ENCODE measurements at places on chromosomes 1 and 21.

DNA sequence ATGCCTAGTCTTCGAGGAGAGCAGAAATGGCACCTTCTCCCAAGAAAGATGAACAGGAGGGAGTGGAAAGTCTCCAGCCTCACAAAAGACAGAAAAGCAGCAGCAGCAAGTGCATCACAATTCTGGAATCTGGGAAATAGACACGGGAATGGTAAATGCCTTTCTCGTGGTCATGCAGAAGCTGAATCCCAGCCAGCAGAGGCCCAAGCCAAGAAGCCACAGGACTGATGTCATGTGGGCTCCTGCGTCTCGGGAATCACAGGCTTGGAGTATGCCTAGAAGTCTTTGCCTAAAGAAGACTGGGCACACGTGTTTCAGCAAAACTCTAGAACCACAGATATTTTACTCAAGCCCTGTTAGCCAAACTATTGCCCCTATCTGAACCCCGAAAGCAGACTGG, 260.3 kb upstream of the PLD5 start:
- DNase-seq, result no peak

GRCh38 chr1:152185544-152186391, 26.7 kb upstream of the RPTN start:
- DNase-seq, result peak; percentile 30

GRCh38 chr1:86756062-86756406, 51.7 kb downstream of the SH3GLB1 start:
- DNase-seq, result no peak

- DNase-seq, result no peak
Measured at GRCh38 chr21:15826147-15826780, 96.5 kb downstream of the USP25 start.

DNA sequence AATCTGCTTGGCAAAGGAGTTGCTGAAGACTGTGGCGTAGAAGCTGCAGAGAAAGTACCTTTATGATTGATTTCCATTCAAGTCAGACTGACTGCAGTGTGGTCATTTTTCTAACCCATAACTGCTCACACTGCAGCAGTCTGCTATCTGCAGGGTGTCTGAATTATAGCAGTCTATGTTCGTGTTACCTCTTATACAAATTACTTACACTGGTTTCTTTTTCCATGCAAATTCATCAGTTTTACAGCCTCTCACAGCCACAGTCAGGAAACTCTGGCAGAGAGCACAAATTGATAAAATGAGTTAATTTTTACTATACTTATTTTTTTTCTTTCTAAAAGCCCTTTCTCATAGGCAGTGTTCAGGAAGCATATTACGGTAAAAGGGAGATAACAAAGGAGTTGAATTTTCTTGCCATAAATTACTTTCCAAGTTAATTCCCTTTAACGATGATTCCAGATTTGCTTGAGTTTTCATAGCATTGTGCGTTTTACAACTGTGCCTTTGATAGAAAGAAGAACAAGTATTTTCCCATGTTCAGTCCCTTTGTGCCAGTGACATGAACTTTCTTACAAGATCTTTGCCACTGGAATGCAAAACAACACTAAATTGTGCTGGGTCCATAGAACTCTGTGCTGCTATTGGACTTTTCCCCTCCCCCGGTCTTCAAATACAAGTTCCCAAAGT, 261.5 kb downstream of the NFIA start:
- DNase-seq, result no peak

DNA sequence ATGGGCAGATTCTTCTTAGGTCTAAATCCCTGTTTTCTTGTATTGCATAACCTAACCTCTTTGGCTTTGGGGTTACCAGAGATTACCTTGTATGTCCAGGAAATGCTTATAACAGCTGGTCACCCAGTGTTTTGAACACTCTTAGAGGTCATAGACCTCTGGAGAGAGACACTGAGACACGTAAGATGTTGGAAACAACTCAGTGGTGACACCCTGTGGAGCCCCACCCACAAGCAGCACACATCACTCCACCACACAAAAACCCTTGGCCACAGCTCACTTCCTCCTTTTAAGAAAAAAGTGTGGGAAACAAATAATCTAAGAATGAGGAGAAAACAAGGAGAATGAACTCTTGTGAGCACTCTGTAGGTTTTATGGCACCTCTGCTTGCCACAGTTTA, 26.3 kb upstream of the CYP4B1 start:
- DNase-seq, result no peak

All from NCI-H1930 (cell line).